ENCODE measurements at places on chromosomes 7 and 10.

- no peak for DNase-seq
Measured at GRCh38 chr10:86944471-86944870, 12.9 kb downstream of the MMRN2 start.

GRCh38 chr10:52771534-52772445, 794 bp downstream of the MBL2 start:
- no peak for DNase-seq

- DNase-seq, result no peak
Measured at GRCh38 chr10:1578392-1579140, 158.8 kb downstream of the ADARB2 start.

- no peak for DNase-seq
Measured at GRCh38 chr7:114916261-114916892, 5.5 kb upstream of the MDFIC start.

- DNase-seq, result no peak
Measured at GRCh38 chr7:421136-421991, 98.3 kb downstream of the PDGFA start.

DNA sequence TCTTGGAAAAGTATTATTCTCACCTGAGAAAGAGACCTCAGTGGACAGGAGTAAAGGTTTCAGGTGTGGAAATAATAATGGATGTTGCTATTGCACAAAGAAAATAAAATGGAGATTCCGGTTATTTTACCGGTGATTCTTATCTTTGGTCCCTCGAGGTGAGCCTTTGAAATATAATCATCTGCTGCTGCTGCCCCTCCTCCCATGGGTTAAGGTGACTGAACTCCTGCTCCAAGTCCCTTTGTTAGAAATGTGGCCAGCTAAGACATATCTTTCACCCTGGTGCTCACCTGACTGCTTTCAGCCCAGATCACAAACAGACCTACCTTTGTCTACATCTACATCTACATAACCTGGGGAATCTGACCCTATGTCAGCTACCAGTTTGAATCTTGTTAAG, 5.7 kb downstream of the CUBN start:
- no peak for DNase-seq

DNA sequence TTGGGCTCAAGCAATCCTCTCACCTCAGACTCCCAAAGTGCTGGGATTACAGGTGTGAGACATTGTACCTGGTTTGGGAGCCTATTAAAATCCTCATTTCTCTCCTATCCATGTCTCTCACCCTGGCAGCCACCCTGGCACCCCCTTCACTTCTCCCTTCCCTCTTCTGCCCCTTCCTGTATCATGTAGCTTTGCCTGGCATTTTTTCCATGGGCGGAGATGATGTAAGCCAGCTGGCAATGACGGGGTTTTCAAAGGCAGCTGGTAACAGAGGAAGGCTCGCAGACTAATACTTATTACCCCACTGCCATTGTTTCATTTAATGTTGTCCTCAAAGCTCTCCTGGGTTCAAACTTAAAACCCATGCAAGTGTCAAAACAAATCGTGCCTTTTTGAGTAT, 61.9 kb downstream of the RGS10 start:
- no peak for DNase-seq

- DNase-seq, result no peak
Measured at GRCh38 chr10:30747633-30748032, 118.1 kb upstream of the LYZL2 start.

GRCh38 chr7:148622887-148623585, 32.5 kb downstream of the C7orf33 start:
- no peak for DNase-seq

- no peak for DNase-seq
Measured at GRCh38 chr10:118992496-118992895, 37.0 kb upstream of the NANOS1 start.

DNA sequence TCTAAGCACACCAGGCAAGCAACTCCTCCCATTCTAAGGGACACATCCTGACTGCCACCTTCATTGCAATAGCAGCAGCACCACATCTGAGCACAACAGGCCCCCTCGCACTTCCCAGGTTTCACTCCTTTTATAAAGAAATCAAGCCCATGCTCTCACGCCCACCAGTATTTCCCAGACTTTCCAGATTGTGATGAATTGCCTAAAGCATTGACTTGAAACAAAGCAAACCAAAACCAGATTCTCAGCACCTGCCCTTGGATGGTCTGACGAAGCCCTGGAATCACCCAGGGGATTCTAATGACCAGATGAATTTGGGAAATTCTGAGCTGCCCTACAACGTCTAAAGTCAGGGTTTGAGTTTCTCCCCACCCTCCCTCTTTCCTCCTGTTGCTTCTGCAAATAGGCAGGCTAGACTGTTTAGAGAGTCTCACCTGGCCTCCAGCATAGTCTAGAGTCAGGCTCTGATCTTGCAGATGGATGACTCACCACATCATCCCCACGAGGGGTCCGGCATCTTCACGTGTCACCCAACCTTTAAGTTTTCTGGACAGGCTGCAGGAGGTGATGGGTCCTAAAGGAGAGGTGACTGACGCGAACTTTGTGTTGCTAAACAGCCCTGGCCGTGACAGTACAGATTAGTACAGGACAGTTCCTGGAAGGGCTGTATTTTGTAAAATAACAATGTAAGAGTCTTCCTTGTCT, 198.0 kb downstream of the SKIDA1 start:
- no peak for DNase-seq

- no peak for DNase-seq
Measured at GRCh38 chr10:13161857-13162271, 506 bp downstream of the MCM10 start.

DNA sequence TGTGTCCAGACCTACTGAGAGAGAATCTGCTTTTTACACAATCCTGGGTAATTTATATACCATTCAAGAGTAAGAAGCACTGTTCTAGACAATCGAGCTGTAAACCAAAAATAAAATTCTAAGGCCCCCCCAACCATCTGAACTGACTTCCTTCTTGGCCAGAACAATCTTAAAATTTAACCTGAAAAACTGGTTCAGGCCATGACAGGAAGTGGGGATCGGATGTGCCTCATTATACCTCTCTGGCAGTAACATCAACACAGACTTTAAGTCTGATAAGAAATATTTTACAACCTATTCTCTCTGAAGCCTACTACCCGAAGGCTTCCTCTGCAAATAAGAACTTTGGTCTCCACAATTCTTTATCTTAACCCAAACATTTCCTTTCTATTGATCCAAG, 75.2 kb upstream of the KIF5B start:
- no peak for DNase-seq

GRCh38 chr7:20681258-20681882, 65.9 kb downstream of the ABCB5 start:
- no peak for DNase-seq

DNA sequence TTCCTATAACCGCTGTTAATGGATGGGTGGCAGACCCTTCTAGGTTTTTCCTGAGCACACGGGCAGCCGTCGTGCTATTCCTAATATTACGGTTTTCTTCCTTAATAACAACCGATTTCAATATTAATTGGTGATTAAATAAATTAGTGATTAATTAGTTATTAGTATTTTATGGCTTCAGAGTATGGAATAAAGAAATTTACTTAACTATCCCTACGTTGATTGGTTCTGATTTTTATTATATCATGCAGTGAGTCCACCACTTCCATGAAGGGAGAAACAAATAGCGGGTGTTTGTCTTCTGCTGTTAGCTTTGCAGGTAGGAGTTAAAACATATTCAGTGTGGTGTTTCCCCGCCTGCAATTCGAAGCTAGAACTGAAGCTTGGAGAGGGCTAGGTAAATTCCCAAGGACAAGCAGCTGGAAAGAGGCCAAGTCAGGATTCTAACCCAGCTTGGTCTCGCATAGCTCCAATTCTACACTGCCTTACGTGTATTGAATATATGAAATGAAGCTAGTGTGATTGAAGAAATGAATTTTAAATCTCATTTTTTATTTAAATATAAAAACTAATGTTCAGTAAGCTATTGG, 928 bp upstream of the CSTF2T start:
- DNase-seq, result no peak

DNA sequence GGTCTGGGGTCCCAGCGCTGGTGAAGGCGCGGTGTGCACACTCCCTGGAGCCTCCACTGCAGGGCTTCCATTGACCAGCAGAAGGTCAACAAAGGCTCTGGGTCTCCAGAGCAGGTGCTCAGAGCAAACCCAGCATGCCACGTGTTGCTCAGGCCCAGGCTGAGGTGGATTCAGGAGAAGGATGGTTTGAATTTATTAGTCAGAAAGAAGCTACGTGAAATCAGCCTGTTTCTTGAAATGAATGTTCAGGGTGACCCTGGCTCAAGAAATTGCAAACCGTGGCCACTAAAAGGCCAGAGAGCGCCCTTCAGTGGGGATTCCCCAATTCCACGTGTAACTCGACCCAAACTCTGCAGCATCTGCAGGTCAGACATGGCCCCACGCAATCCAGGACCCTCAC, 82.7 kb upstream of the PFKP start:
- DNase-seq, result no peak

- DNase-seq, result no peak
Measured at GRCh38 chr7:81013083-81013817, 94.4 kb upstream of the SEMA3C start.

GRCh38 chr7:105354383-105354782, 34.3 kb downstream of the SRPK2 start:
- DNase-seq, result no peak

DNA sequence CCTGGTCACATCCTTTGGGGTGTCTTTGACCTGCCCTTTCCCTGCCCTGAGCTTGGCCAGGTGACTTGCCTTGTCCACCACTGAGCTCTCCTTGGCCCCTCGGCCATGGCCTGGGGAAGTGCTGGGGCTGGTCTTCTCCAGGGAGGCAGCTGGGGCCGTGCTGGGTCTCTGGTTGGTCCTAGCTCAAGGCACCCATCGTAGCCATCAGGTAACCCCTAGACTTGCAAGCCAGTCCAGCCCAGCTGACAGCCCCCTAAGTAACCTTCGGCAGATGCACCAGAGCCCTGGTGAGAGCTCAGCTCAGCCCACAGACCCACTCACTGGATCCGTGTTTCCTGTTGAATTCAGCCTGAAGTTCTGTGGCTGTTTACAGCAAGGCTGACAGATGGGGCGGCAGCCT, 176.2 kb upstream of the SHH start:
- peak; percentile 64 for DNase-seq

GRCh38 chr7:158646766-158647474, 57.7 kb downstream of the NCAPG2 start:
- no peak for DNase-seq

GRCh38 chr10:15290150-15290549, 80.9 kb downstream of the FAM171A1 start:
- DNase-seq, result no peak

DNA sequence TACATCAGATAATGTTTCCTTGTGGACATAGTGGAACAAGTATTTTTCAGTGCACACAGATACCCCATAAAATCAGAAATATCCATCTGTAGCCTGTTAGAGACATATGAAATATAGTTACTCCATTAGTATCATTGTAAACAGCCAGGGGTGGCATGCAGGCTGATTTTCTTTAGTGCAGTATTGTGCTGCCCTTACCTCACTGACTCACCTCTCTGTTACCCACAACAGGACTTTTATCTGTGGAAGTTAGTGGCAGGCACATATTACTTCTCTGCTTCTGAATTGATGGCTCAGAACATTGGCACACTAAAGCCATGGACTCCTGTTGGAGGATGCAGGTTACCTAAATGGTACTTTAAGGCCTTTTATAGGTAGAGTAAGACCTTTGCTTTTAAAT, 70.0 kb downstream of the SLC25A40 start:
- DNase-seq, result no peak

- no peak for DNase-seq
Measured at GRCh38 chr7:522071-522950, 2.7 kb upstream of the PDGFA start.

DNA sequence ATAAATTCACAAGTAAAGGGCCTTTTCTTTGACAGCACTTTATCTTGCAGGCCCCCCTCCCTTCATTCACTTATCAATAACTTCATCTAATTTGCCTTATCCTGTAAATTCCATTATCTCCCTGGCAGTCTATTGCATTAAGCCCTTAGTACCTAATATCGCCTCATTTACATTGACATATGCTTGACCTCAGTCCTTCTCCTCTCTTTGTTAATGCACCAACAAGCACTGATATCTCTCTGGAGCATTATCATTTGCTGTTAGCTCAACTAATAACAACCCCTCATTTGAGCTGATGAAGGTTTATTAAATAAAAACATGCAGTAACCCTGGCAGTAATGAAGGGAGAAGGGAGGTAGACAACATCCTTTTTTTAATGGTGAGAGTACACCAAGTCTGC, 46.8 kb downstream of the EXOC4 start:
- no peak for DNase-seq

- DNase-seq, result no peak
Measured at GRCh38 chr7:16740996-16741395, 12.6 kb upstream of the TSPAN13 start.

DNA sequence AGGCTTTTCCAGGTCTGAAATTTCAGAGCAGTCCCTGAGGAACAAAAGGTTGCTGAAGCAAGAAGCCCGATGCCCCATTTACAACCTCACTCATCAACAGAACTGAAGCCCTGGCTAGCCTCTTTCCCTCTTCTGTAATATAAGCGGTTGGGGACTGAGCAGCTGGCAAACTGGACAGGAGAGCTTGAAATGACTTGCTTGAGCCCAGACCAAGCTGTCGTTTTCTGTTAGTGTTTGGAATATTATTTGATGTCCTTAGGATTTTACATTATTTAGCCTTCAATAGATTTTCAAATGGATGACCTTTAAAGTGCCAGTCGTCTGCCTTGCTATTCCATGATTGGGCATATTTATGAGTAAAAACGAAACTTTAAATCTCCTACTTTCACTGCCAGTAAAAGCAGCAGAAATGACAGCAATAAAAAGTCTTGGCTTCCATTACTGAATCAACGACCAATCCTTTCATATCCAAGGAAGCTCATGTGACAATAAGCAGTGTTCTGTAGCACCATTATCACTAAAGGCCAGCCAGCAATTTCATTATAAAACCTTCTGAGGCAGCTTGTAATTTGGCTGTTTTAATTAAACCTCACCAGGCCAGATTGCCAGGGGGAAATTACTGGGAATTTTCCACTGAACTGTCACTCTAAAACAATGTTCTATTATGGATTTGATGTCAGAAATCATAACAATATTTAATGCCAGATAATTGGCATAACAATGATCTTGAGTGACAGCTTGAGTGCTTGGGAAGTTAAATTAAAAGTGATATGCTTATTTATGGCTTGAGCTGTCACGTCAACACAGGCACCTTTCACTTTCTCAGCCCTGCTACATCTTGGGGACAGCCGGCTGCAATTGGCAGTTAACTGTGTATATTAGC, 85.9 kb downstream of the LSMEM1 start:
- DNase-seq, result no peak

Data from coronary artery (tissue), 2 donors.